ENCODE measurements at places on chromosomes 4 and X.

GRCh38 chrX:77070202-77070918, 376.8 kb upstream of the FGF16 start:
- DNase-seq: no peak

GRCh38 chr4:47468706-47469365, 5.3 kb upstream of the COMMD8 start:
- no peak for DNase-seq

DNA sequence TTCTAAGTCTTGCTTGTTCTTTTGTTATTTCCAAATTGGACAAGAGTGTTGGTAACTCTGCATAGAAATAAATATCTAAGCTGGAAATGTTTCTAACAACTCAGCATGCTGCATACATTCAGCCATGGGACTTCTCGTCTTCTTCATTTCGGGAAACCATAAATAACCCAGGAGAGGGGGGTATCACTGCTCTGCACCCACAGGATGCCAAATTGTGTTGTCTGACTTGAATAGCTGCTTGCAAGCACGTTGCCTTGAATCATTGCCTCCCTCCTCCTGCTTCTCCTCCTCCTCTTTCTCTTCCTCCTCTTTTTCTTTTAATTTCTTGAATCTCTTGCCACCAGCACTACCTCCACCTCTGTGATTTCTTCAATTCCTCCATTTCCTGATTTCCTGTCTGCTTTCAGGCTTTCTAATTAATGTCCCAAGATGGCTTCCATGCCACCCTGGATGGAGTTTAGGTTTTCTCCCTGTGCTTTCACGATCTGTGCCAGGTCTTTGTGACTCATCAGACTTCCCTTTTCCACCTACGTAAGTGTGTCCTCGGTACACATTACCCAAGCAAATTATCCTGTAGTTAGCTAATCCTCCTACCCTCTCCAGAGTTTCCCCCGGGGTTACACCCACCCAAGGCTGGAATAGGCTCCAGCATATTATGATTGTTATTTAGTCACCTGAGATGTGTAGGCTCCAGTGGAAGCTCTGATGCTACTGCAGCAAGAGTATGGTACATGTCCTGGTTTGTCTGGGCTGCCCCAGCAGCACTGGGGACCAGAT, 122.6 kb upstream of the VCX3B start:
- DNase-seq: no peak

GRCh38 chr4:87345139-87345538, 22.5 kb upstream of the HSD17B13 start:
- DNase-seq: no peak

GRCh38 chr4:74543231-74543781, 98.4 kb downstream of the AREG start:
- no peak for DNase-seq

GRCh38 chrX:45801554-45801953, 600.9 kb upstream of the DIPK2B start:
- DNase-seq: no peak

DNA sequence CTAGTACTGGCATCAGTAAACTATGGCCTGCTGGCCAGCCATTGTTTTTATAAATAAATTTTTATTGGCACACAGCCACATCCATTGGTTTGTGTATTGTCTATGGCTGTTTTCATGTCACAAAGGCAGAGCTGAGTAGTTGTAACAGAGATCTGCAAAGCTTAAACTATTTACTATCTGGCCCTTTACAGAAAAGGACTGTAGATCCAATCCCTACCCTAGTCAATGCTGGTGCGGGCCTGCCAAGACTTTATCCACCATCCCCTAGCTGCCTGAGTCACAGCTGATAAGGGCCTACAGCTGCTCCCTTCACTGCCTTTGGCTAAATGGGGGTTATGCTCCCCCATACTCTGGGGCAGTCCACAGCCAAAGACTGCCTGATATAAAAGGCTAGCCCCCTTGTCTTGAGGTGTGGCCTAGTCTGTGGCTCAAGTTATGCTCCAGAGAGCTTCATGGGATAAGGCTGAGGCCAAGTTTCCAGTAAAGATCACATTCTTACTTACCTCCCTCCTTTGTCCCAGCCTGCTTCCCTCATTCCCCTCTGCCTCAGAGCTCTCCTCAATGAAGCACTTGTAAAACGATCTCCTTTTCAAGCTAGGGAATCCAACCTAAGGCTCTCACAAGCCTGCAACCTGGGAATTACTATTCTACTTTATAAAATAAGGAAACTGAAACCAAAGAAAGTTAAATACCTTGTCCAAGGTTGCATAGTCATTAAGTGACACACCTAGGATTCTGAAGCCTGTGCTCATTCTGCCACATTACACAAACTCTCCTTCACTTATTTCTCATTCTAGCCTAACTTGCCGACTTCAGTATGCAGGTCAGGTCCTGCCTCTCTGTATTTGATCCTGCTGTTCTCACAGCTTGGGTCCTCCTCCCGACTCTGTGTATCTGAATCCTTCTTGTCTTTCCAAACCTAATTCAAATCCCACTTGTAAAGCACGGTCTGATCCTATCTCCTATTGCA, 20.7 kb downstream of the ACE2 start:
- DNase-seq: no peak

DNA sequence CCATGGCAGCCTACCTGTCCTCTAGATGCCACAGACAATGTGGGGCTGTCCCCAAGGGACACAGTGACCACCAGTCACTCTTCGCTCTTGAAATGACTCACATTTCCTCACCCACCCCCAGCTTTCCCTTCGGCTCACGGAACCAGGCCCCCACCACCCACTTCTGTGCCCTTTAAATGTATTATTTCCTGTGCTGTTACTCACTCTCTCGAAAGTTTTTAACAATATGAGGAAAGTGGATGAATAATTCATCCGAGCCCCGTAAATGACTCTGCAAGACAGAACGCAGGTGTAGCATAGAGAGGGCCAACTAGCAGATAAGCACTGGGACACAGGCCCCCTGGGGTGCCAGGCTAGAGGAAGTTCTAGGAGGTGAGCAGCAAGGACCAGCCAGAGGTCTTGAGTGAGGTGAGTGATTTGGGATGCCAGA, 179.5 kb upstream of the TBL1X start:
- DNase-seq: no peak

GRCh38 chrX:52422884-52423283, 54.1 kb downstream of the XAGE2 start:
- no peak for DNase-seq

DNA sequence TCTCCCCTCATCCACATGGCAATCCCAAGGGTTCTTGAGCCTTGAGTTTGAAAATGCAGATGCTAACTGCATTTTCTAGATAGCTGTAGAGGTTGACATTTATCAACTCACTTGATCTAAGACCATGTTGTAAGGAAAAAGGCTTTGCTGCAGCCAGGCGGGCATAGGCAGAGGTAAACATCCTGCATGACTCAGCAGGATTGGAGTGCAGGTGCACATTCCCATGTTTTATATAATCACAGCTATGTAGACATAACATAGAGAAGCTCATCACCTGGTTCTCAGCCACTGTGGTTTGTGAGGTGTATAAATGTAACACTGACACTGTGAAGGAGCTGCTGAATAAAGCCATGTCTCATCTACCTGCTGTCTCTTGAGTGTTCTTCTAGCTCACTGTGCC, 62.3 kb upstream of the PDE5A start:
- DNase-seq: no peak

GRCh38 chr4:16663732-16664131, 234.7 kb downstream of the LDB2 start:
- no peak for DNase-seq

DNA sequence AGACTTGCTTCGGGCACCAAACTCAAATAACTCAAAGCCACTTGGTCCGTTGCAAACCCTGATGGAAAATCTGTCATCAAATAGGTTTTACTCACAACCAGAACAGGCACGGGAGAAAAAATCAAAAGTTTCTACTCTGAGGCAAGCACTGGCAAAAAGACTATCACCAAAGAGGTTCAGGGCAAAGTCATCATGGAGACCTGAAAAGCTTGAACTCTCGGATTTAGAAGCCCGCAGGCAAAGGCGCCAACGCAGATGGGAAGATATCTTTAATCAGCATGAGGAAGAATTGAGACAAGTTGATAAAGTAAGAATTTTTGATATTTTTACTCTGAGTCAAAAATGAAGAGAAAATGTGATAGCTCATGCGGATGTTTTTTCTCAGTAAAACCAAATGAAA, 87.2 kb downstream of the NRK start:
- DNase-seq: no peak

Data from stimulated activated CD8-positive, alpha-beta memory T cell treated with anti-CD3 and anti-CD28 coated beads, Interleukin-15, amount 100 ng/mL, for 24 hours (primary cell).